CD4-positive, alpha-beta T cell treated with Interleukin-21 for 1 hour (primary cell): ENCODE measurements at places on chromosomes 5 and 9.

- DNase-seq, result no peak
These were observed 16.0 kb upstream of the SARDH start for GRCh38 chr9:133754187-133754586.

GRCh38 chr9:134267881-134268724, 58.2 kb upstream of the RXRA start:
- peak; percentile 5 for DNase-seq

- DNase-seq, result no peak
These were observed 80.3 kb downstream of the VCAN start for GRCh38 chr5:83551821-83552220.

DNA sequence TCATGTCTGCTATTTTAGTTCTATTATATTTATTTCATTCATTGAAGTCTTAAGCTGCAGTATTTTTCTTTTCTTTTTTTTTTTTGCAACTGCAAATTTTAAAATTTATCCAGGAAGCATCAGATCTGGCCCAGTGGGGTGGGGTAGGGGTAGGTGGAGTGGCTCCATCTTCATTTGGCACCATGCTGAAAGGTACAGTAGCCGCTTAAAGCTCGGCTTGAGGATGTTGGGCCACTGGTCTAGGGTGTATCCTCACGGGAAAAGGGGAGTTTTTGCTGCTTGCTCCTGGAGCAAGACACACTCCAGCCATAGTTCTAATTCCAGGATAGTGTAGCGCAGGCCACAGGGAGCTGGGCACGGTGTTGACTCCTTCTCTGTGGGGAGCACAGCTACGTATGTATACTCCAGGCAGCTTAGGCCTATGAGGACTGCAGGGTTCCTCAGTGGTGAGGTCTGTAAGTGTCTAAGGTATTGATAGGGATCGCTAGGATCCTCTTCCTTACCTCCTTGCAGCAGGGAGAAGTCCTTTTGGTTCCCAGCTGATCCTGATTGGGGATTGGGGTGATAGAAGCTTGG, 22.7 kb downstream of the RCL1 start:
- DNase-seq, result no peak

DNA sequence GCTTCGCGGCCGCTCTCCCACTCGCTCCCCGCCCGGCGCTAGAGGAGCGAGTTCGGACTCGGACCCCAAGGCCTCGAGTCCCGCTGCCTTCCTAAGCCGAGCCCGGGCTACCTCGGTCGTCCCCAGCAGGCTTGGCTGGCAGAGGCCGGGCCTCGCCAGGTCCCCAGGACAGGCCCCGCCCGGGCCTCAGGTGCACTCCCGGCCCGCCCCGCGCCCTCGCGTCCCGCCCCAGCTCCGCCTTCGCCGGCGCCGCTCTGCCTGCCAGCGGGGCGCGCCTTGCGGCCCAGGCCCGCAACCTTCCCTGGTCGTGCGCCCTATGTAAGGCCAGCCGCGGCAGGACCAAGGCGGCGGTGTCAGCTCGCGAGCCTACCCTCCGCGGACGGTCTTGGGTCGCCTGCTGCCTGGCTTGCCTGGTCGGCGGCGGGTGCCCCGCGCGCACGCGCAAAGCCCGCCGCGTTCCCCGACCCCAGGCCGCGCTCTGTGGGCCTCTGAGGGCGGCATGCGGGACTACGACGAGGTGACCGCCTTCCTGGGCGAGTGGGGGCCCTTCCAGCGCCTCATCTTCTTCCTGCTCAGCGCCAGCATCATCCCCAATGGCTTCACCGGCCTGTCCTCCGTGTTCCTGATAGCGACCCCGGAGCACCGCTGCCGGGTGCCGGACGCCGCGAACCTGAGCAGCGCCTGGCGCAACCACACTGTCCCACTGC, at the start of gene SLC22A5:
TSS of gene SLC22A5 (plus strand) at position 237 of the 707 bp plus-strand sequence. CDS start at position 500, 263 bp downstream.
- DNase-seq, result peak; percentile 68

- no peak for DNase-seq
These were observed 145.2 kb downstream of the MTRR start for GRCh38 chr5:8013948-8014710.

DNA sequence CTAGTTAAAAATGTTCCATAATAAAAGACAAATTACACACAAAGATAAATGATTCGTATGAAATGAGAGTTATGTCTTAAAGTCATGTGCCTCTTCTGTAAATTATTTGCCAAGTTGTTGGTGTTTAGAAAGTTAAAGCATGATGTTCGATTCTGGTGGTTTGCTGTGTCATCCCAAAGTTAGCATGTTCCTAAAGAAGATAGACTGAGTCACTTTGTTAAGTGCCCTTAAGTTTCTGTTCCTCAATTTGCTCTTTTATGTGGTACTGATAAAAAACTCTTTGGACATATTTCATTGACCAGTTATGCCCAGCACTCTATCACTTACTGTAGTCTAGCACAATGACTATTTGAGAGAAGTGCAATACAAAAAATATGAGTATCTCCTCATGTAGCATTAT, 366.9 kb upstream of the ZNF608 start:
- DNase-seq, result no peak

DNA sequence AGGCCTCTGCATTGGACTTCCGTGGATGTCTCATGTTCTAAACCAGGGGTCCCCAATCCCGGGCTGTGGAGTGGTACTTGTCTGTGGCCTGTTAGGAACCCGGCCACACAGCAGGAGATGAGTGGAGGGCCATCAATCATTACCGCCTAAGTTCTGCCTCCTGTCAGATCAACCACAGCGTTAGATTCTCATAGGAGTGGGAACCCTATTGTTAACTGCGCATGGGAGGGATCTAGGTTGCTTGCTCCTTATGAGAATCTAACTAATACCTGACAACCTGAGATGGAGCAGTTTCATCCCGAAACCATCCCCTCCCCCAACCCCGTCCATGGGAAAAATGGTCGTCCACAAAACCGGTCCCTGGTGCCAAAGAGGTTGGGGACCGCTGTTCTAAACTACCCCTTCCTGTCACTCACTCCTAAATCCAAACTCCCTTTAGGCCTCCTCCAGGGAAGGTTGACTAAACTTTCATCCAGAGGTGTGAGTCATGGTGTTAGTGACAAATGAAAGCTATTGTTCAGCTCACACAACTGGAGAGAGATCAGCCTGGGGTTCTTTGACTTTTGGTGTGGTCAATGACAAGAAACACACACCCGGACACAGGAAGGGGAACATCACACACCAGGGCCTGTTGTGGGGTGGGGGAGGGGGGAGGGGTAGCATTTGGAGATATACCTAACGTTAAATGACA, 9.5 kb downstream of the KCNV2 start:
- DNase-seq, result no peak

DNA sequence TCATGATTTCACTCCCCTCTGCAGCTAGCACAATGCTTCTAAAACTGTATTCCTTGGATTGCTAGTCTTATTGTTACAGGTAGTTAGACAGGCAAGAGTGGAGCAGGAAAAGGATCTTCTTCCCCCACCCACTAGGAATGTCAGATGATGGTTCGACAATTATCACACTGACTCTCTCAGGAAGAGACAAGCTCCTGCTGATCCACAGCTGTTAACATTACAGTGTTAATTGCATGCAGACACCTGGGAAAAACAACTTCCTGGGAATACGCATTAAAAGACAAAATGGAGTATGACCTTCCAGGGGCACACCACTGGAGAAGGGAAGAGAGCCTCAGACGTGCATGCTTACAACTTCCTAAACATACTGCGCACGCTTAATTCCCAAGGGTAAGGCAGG, 46.2 kb upstream of the LIFR start:
- no peak for DNase-seq

- no peak for DNase-seq
These were observed 78.2 kb upstream of the FER start for GRCh38 chr5:108669462-108669861.

- no peak for DNase-seq
These were observed 25.2 kb downstream of the MAP3K1 start for GRCh38 chr5:56840597-56840996.

DNA sequence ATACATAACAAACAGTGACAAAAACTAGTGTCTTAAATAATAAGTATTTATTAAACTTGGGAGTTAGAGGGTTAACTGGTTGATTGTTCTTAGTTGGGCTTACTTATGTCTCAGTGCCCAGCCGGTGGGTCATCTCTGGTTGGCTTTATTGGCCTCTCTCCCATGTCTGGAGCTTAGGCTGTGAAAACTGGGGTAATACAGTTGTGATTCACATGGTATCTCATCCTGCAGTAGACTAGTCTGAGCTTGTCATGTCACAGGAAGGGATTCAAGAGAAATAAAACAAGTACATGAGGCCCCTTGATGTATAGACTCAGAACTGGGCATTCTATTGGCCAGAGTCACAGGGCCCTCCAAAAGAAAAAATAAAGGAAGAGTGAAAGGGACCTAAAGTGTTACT, 466.4 kb upstream of the SMC2 start:
- no peak for DNase-seq

GRCh38 chr9:36128349-36128748, 8.2 kb upstream of the GLIPR2 start:
- no peak for DNase-seq

DNA sequence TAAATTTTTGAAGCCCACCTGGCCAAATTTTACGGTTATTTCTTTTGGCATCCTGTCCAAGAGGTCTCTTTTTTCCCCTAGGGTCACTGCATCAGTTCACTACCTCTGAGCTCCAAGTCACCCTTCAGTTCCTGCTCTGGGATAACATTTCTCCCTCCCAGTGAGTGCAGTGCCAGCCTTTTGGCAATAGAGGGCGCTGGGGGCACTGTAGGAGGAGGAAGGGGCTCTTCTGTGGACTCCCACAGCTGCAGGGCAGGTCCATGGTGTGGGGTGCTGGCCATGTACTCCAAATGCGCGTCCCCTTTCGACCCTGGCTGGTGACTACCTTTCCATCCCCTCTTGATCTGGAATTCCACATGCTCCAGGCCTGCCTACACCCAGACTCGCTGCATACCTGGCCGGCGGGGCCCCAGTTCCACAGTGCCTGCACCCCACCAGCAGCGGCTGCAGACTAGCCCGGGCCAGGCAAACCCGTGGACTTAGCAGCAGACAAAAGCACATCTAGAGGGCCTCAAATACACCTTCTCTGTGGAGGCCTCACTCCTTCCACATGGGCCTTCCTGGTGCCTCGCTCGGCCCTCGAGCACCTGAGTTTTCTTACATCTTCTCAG, 20.3 kb upstream of the NINJ1 start:
- DNase-seq, result peak; percentile 48

GRCh38 chr5:172403189-172403796, 51.0 kb downstream of the SH3PXD2B start:
- DNase-seq, result no peak

GRCh38 chr9:124489222-124489621, 18.0 kb downstream of the NR5A1 start:
- DNase-seq, result no peak

- no peak for DNase-seq
These were observed 20.9 kb upstream of the ASPN start for GRCh38 chr9:92503156-92503555.

DNA sequence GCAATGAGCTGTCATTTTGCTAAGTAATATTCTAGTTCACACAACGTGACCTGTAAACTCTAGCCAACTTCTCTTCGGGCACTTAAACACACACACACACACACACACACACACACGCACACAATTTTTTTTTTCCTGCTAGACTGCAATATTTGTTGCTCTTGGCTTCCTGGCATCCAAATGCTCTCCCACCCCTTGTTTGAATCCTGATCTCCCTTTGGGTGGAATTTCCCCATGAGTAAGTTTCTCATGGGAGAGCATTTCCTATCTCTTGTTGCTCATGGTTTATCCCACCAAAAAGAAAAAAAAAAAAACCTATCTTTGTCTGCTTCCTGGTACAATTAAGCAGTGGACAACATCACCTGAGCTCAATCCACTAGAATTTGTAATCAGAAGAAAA, 54.7 kb upstream of the TSLP start:
- no peak for DNase-seq

DNA sequence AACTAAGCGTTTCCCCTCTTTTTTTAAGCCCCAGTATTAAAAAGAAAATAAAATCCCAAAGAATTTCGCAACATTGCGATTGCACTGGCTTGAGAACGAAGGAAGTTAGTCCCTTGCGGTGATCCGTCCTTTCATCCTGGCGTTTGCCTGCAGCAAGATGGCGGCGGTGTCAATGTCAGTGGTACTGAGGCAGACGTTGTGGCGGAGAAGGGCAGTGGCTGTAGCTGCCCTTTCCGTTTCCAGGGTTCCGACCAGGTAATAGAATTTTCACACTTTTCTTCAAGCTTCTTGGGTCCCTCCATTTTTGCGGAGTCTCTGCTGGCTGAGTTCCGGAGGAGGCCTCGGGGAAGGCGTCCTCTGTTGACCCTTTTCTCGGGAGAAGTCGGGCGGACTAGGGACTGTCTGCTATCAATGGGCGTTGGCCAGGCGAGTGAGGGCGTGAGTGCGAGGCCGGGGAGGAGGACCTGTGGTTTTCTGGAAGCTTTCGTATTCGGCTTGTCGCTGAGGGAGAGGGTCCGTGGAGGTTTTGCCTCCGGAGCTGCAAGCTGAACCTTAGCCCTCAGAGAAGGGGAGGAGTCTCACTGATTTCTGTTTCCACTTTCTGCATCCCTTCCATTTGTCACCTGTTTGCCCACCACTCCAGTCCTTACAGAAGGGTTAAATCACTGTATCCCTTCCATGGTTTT, at the start of gene NDUFS4:
TSS of gene NDUFS4 (plus strand) at position 134 of the 686 bp plus-strand sequence. CDS start at position 158, 24 bp downstream.
- peak; percentile 86 for DNase-seq

- no peak for DNase-seq
These were observed 21.1 kb upstream of the TLR4 start for GRCh38 chr9:117682955-117683710.

DNA sequence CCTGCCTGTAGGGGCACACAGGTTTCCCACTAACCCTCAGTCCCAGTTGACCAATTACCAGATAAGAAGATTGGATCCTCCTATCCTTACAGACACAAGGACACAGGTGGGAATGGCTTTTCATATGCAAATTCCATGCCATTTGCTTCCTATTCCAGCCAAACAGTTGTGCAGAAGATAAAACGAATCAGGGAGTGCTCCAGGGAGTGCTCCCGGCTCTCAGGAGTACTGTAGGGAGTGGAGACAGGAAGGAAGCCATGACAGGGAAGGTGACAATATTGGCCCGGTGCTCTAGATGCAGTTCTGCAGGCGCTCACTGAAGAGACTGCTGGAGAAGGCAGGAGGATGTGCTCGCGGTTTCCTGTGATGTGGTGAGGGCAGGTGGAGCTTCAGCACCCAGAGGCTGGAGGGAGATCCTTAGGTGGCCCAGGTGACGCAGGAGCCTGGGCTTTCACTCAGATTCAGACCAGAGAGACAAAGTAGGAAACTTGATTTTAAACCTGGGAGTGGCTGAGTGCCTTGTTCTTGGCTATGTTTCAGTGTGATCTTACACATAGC, 260.0 kb downstream of the AUH start:
- peak; percentile 75 for DNase-seq

DNA sequence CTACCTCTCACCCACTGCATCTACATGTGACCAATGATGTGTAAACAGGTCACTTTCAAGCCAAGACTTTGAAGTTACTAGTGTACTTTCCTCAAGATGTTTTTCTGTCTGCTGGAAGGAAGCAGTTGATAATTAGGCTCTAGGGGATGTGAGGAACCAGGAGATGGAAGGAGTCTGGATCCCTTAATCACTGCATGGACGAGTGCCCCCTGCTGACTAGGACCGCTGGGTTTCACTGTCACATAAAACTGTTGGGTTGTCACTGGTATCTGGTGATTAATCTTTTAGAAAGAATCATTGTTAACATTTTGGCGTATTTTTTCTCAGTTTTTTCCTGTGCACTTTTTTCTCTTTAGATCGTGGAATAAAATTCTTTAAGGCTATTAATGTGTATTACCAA, 79.5 kb downstream of the SREK1 start:
- DNase-seq, result no peak

GRCh38 chr5:132830436-132831094, at the start of gene SHROOM1:
TSS of gene SHROOM1 (minus strand) at chr5:132830647. CDS start at chr5:132826140, 4,507 bp downstream.
- peak; percentile 15 for DNase-seq
